ENCODE measurements at places on chromosomes 3 and 15. TPM values are rescaled to one million over a fixed set of nuclear protein-coding genes. Genes with fewer than 3 reads are reported as not detected.

Gene LARP6
- polyA plus RNA-seq, result 47.3 TPM

GRCh38 chr3:67783281-67784250 is 129.2 kb upstream of the SUCLG2 start:
- no peak for DNase-seq

- no peak for DNase-seq
Observed at GRCh38 chr3:125120379-125121122, 64.8 kb upstream of the HEG1 start.

DNA sequence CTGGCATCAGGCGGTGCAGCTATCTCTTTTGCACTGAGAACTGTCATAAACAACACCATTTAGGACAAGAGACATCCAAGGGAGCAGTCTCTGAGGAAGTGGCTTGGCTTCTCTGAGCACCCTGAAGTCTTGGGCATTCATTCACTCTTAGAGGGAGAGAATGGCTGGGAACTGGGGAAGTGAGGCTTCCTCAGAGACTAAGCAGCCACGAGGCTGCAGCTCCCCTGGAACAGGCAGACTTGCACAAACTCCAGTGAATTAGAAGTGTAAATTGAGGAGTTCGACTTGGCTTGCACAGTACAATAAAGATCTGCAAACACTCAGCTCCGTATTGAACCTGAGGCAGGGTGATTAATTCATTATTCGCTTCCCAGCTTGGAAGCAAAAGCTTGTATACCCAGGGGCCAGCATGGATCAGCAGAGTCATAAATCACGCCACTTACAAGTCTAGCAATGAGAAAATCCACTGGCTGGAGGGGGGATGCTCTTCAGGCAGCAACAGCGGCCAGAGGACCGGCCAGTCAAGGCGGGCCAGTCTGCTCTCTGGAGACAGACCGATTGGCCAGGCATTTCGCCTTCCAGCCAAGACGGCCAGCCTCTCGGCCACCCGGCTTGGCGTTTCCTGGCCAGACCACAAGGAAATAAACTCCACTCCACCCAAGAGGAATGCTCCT is 118.8 kb upstream of the ADPGK start:
- DNase-seq, result no peak

GRCh38 chr3:190359813-190360212 is 28.1 kb upstream of the CLDN16 start:
- DNase-seq, result no peak

Gene KPNA4
- polyA plus RNA-seq, result 37.6 TPM

DNA sequence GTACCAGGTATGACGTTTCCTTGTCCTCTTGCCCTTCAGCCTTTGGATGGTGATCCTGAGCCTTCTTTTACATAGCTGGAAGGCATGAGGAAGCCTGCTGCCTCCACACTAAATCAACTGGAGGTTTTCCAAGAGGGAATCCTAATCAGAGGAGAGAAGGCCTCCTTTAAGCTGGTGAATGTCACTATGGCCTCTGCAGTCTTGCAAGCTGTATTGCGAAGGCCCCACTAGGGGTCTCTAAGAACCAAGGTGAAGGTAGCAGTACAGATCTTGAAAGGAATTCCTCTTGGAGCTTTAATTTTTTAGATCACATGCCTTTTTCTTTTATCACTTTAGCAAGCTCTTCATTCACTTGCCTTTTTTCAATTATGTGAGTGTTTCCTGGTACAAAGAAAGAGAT is 119.2 kb downstream of the GHSR start:
- DNase-seq, result no peak

- DNase-seq, result no peak
Observed at GRCh38 chr3:50447290-50447840, 56.1 kb downstream of the CACNA2D2 start.
